ENCODE measurements at places on chromosomes 6 and 20.

DNA sequence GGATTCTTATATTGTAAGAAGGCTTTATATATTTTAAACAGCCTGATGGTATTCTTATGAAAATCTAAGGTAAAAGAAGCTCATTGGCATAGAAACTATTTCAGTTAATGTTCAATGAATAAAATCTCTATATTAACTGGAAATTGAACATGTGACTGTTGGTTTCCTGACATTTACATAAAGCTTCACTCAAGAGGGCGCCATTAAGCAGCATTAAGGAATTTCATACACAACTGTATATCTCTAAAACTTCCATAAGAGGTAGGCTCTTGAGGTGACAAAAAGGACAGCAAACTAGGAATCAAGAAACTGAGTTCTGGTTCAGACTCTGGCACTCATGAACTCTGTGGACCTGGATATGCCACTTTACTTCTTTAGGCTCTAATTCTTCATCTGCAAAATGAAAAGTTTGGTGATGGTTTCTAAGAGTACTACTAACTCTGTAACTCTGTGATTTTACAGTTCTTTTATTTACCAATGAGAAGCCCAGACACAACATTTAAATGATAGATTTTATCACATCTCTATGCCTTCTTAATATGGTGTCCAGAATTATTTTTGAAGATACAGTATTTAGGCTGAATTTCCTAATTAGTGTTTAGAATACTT lies 147.5 kb downstream of the FLRT3 start:
- DNase-seq: no peak

DNA sequence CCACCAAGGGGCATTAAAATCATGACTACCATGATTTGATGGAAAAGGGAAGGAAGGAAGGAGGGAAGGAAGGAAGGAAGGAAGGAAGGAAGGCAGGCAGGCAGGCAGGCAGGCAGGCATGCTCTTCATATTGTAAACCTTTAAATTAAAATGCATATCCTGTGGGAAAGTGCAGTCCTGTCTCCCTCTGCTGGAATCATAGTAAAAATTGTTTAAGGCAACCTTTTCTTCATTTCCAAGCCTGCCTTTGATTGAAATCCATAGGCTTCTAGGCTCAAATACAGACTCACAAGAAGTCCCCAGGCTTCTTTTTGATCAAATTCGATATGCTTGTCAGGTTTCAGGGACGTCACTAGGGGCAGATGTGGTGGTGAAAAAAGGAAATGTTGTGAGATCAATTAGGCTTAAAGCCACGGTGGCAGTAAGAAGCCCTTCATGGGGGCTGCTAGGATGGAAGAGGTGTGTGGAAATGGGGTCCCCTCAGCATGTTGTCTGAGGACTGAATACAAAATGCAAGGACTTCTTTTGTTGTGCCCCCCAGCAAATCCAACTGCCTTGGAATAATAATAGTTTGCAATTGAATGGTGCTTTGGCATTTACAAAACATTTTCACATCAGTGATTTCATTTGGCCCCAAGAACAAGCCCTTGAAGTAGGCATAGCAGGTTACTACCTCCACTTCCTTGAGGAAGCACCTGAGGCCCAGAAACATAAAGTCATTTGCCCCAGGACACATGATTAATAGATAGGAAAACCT lies 25.6 kb upstream of the GABRR1 start:
- DNase-seq: no peak

- no peak for DNase-seq
Measured at GRCh38 chr6:33414592-33415271, 3.2 kb downstream of the CUTA start.

- DNase-seq: no peak
Measured at GRCh38 chr20:56454754-56455153, 13.7 kb upstream of the RTF2 start.

GRCh38 chr6:149918151-149918905 lies 4.6 kb downstream of the RAET1G start:
- DNase-seq: no peak
